ENCODE measurements at places on chromosomes 2 and 18.
A peak's percentile ranks its signal among the peaks of the same experiment; 100 is the strongest.

DNA sequence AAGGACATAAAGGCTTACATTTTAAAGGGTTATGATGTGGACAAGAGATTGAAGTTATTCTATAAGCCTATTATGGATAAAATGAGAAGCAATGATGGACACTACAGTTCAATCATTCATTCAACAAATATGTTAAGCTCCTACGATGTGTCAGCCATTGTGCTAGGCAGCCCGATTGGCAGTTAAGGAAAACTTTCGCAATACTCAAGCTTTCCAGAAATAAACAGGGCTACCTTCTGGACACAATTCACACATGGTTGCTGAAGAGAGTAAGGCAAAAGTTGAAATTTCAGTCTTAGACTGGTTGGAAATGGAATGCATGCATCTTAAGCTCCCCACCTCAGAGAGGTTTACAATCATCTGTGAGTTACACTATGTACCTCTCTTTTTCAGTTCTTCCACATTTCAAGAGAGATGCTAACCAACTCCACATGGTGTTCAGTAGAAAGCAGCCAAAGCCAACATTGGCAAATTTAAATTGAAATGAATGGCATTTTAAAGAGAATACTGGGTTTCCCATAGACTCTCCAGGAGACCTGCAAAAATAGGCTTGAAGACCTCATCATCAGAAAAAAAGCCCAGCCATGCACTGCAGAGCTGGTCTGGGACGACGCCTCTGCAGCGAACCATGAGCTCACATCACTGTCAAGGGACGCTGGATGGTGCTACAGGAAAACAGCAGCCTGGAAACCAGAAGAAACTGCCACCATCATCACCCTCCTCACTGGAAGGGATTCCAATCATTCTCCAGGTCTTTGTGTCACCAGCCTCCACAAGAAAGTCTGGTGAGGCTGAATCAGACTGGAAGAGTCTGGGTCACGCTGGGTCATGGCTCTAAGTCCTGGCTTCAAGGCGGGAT, 276.3 kb downstream of the AFF3 start:
- DNase-seq = no peak

DNA sequence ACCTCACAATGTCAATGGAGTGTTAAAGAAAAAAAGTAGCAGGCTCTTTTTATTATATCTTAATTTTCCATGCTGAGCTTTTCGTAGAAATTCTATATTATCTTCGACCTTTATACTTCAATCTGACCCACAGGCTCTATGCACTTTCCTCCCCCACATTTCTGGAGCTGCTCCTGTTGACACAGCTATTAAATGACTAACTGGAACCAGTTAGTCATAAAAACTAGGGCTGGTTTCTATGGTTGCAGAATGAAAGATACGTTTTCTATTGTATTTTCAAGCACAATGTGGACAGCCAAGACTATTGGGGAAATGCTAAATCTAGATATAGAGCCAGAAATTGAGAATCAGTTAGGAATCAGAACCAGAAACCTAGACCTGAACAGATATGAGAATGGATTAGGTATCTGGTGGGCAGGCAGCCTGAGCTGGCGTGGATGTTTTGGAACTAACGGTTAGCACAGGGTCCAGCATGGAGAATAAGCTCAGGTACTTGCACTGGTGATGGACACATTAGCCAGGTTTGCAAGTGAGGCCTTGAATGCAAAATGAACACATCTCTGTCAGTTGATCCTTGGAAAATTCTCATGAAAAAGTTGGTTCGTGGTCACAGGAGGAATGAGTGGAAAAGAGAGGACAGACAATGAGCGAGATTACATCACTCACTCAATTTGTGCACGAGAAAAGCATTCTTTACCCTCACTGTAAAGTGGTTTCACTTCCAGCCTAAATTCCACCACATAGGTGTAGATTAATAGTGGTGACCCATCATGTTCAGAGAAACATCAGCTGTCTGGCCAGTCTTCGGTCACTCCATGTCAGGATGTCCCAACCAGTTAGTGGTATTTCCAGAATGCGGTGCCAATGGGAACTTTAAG, 144.6 kb upstream of the EPHA4 start:
- no peak for DNase-seq

- DNase-seq = no peak
Measured at GRCh38 chr18:60865801-60866200, 467.4 kb upstream of the CDH20 start.

DNA sequence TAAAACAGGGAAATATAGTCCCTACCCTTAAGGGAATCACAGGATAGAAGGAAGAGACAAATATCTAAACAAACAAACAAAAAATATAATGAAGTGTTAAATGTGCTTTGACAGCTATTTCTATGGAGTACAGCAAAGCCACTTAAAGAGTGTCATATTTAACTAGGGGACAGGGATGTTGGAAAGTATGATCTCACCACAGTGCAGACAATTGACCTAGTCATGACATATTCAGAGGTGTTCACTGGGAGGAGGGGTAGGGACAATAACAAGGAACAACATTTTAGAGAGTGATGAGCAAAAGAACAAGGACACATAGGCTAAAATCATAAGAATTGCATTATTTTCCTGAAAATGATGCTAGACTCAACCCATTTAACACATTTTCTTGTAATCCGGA, 107.5 kb downstream of the TMEM163 start:
- DNase-seq = no peak

DNA sequence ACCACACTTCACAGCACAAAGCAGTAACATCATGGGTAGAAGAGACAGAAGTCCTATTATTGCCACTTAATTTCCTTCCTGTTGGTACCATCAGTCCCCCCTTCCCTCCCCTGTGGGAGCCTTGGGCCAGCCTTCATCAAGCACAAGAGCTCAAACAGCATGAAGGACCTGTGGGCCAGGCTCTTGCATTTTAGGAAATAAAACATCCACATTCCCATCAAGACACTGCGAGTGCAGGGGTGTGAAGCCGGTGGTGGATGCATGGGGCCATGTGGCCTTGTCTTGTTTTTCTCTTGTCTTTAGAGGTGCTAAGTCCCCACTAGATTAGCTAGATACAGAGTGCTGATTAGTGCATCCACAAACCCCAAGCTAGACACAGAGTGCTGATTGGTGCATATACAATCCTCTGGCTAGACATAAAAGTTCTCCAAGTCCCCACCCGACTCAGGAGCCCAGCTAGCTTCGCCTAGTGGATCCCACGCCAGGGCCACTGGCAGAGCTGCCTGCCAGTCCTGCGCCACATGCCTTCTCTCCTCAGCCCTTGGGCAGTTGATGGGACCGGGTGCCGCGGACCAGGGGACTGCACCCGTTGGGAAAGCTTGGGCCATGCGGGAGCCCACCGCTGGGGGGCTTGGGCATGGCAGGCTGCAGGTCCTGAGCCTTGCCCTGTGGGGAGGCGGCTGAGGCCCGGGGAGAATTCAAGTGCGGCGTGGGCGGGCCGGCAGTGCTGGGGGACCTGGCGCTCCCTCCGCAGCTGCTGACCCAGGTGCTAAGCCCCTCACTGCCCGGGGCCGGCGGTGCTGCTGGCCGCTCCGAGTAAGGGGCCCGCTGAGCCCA, 14.7 kb upstream of the PXDN start:
- DNase-seq = no peak

- no peak for DNase-seq
Measured at GRCh38 chr2:168722592-168722991, 79.8 kb upstream of the NOSTRIN start.

- DNase-seq = no peak
Measured at GRCh38 chr2:99081891-99082290, 59.6 kb upstream of the C2orf15 start.

DNA sequence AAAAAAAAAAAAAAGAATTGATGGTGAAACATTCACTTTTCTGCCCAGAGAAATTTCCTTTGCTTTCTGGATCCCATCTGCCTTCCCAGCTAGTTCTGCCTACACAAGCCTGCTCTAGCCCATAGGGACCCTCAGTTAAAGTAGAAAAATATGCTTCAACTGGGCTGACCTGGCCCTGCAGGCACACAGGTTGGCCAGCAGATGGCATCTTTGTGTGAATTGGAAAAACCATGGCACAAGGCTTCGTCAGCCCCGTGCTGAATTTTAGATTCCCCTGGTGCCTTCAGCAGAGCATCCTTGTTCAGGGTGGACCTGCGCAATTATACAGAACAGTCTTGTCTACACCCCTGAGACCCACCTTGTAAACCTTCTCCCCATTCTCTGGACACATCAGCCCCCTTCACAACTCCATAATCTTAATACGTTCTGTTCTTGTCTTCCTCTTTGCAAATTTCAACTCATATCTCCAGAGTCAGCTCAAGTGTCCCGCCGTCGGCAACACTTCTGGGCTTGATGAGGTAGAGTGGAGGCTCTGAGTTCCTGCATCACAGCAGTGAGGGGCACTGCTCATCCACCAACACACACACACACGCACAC, 114.5 kb downstream of the INSIG2 start:
- peak; percentile 42 for DNase-seq

GRCh38 chr2:192559587-192559986, 364.9 kb upstream of the TMEFF2 start:
- no peak for DNase-seq

- no peak for DNase-seq
Measured at GRCh38 chr2:24919037-24919505, 966 bp downstream of the ADCY3 start.

- no peak for DNase-seq
Measured at GRCh38 chr2:164896634-164897355, 55.2 kb upstream of the COBLL1 start.

DNA sequence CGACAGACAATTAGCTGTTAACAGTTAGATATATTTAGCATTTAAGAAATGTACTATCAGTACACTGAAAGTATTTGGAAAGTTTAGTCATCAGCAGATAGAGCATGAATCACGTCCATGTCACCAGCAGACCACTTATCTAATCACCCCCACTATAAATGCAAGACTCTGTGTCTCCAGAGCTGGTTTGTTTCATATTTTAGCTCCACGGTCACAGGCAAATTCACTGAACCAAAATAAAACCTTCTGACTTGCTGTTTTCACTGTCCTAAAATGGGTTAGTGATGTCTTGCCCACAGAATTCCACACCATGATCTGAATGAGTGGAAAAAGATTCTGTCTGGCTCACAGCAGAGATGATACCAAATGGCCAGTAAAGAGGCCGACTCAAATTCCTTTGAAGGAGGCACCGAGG, 64.9 kb downstream of the CDH2 start:
- DNase-seq = no peak

DNA sequence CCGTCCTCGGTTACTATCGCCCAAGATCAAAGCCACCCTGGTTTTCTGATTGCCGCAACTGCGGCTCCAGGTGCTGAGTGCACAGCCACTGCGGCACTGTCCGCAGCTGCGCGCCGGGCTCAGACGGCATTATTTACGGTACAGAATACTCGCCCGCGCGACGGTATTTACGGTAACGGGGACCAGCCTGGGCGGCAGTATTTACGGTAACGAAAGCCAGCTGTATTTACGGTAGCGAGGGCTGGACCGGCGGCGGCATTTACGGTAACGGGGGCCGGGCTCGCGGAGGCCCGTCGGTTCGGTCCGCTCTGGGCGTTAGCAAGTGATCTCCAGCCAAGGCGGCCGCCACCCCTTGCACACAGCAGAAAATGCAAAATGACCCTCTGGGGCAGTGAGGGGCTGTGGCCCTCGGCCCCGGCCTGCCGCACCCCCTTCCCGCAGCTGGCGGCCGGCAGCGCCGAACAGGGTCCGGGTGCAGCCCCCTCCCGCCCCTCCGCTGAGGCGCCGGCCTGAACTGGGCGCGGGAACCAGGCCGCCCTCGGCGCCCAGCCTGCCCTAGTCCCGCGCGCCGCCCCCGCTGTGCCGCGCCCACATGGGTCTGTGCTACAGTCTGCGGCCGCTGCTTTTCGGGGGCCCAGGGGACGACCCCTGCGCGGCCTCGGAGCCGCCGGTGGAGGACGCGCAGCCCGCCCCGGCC, at the start of gene GNAL:
Gene GNAL (plus strand): TSS at position 293 of the 697 bp plus-strand sequence. CDS start 300 bp downstream, at position 593.
- peak; percentile 24 for DNase-seq

DNA sequence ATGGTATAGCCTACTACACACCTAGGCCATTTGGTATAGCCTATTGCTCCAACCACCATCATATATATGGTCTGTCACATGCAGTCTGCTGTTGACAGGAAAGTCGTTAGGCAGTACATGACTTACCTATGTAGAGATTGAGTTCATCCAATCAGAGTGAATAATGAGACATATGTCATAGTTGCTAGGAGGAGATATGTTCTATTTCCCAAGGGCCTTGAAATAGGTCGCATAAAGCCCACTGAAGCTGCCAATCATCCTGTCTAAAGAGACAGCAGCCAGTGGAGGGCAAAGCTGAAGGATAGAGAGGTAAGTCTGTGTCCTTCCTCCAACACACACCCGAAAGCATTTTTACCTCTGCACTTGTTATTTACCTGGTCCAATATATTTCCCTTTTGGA, 263.4 kb downstream of the PTPRM start:
- DNase-seq = no peak

- DNase-seq = no peak
Measured at GRCh38 chr18:10060469-10060782, 146.6 kb downstream of the VAPA start.

GRCh38 chr2:1265454-1265853, 147.8 kb upstream of the TPO start:
- DNase-seq = no peak

DNA sequence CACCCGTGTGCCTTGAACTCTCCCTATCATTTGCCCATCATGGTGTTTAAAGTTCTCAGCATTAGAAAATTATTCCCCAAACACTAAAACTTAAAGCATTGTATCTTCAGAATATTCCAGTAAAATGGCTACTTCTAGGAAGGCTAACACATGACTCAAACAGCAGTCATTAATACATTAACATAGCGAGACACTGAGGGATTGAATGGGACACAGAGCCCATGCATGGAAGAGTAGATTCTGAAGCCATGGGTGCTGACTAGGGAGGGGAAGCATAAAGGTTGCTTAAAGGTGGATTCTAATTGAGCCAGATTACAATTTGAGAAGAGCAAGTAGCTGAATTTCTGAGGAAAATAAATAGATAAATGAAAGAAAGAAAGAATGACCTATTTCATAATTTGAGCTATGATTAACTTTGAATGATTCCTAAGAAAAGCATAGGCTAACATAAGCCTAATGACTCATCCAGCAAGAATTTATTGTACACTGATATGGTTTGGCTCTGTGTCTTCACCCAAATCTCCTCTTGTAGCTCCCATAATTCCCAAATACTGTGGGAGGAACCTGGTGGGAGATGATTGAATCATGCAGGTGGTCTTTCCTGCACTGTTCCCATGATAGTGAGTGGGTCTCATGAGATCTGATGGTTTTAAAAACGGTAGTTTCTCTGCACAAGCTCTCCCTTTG, 79.8 kb upstream of the PIK3C3 start:
- no peak for DNase-seq

DNA sequence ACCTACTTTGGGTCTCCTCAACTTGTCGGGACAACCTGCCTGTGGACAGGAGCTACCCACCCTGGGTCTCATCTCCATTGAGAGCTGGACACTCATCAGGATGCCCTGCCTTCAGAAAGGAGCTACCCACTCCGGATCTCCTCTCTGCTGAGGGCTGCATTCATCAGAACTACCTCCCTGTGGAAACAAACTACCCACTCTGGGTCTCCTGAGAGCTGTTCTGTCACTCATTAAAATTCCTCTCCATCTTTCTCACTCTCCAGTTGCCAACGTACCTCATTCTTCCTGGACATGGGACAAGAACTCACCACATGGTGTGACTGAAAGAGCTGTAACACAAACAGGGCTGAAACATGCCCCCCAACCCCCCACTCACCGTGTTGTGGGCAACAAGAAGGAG, 22.5 kb upstream of the UBE2F start:
- DNase-seq = no peak

- no peak for DNase-seq
Measured at GRCh38 chr2:234816491-234816890, 135.3 kb upstream of the SH3BP4 start.
